ENCODE measurements at places on chromosomes 5 and 9. TPM values are rescaled to one million over a fixed set of nuclear protein-coding genes. Genes with fewer than 3 reads are reported as not detected.

DNA sequence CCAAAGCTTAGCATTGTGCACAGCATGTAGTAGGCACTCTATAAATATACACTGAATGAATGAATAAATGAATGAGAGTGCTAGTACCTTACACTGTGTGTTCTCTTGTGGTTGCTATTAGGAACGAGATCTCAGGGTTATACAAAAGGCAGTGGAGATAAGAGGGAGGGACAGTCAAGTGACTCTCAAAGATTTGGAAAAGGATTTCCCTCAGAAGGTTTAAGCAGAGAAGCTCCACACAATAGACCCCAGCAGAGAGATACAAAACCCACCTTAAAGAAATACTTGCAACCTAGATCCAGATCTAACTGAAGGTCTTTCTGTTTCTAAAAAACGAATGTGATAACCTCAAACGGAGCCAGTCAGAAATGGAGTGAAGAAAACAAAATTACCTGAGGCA, 11.8 kb upstream of the EFNA5 start:
- no peak for DNase-seq

- DNase-seq = no peak
Observed at GRCh38 chr5:14873093-14873492, 1.5 kb upstream of the ANKH start.

- no peak for DNase-seq
Observed at GRCh38 chr9:38107811-38108304, 38.8 kb upstream of the SHB start.

DNA sequence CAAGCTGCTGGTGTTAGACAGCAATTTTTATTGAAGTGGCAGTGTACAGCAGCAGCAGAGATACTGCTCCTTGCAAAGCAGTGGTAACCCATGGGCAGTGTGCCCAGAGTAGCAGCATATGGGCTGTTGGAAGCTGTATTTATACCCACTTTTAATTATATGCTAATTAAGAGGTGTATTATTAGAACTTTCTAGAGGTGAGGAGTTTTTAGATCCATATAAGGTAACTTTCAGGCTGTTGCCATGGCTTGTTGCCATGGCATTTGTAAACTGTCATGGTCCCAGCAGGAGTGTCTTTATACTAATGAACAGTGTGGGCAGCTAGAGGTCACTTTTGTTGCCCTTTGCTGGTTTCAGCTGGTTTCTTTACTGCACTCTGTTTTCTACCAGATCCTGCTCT, 3.7 kb upstream of the PJA2 start:
- DNase-seq = no peak

- no peak for DNase-seq
Observed at GRCh38 chr9:82720515-82720914, 342.4 kb downstream of the RASEF start.

- no peak for DNase-seq
Observed at GRCh38 chr5:165108809-165109208, 1603.4 kb downstream of the MAT2B start.

SPINK6 gene
- total RNA-seq = not detected

DNA sequence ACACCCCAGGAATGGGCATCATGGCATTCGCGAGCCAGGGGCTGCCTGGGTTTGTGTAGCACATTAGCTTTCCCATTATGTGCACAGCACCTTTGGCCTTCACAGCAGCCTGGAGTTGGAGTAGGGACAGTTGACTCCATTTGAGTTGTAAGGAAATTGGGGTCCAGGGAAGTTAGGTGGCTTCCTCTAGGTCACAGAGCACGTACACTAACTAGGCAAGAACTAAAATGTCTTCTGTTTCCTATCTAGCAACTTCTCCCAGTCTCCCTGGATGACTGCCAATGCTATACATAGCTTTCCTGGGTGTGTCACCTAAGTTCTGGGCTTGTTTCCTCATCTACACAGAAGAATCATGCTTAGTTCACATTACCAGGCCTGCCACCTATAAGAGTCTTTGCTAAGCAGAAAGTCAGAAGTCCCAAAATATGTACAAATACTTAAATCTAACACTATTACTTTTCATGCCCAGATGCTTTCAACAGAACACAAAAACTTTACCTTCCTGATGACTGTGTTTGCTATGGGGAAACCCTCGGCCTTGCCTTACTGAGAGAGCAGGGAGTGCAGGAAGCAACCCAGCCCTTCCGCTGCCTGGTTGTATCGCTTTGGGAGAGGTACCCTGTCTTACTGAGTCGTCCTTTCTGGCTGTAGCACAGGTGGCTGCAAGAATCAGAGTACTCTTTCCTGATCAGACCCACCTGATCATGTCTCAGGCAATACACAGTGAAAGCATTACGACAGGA, 12.0 kb downstream of the MACROH2A1 start:
- DNase-seq = no peak

GRCh38 chr9:32738501-32739172, 44.7 kb upstream of the TMEM215 start:
- DNase-seq = no peak

SLC25A48 gene
- 0.66 TPM for total RNA-seq

- no peak for DNase-seq
Observed at GRCh38 chr5:177355868-177356168, 1.9 kb upstream of the RGS14 start.

DNA sequence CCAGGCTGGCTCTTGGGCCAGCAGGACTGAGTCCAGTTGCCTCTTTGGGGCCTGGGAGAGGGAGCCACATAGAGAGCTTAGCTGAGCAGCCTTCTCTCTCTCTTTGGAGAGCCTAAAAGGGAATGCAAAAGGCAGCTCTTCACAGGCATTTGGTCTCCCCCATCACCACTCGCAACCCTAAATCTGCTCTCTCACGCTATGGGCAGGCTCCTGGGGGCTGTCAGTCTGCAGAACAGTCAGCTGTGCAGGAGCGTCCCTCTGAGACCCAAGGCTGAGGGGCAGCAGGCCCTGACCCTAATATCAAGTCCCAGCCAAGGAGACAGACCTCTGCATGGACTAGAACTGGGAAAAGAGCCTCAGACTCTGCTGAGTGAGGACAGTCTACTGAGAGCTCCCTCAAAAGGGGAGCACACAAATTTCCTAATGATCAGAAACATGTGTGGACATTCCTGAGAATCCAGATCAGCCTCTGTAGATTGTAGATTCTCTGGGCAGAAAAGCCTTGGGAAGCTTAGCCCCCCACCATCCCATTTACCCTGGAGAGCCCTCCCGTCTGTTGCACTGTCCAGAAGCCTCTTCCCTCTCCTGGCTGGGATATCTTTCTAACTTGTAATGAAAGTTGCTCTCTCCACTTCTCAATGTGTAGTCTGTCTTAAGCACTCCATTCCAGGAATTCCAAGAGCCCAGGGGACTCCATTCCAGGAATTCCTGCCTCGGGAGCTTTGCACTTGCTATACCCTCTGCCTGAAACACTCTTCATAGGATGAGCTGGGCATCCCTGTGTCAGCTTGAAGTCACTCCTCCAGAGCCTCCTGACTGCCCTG, 79.4 kb downstream of the FAM114A2 start:
- peak; percentile 82 for DNase-seq

LCNL1 gene
- 0.20 TPM for total RNA-seq

DNA sequence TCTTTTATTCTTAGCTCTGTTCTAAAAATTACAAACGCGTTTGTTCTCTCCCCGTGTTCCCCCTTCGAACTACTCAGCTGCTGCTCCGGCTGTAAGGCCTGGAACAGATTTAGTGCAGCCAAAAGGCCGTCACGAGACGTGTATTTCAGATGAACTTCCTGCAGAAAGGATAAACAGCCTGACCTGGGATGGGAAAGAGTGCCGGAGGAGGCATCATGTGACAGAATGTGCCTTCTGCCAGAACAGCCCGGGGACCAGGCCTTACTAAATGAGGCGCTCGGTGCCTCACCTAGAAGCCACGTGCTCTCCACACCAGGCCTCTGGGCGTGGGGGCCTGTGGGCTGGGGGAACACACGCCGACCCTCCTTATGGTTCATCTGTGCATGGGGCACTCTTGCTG, 94.7 kb downstream of the PPARGC1B start:
- no peak for DNase-seq

SPAG8 gene
- total RNA-seq = 0.46 TPM

TRMO gene
- 8.6 TPM for total RNA-seq
